SK-N-SH treated with all-trans-retinoic acid at 6 μM for 48 hours (cell line): ENCODE measurements at places on chromosomes 3 and 15.

DNA sequence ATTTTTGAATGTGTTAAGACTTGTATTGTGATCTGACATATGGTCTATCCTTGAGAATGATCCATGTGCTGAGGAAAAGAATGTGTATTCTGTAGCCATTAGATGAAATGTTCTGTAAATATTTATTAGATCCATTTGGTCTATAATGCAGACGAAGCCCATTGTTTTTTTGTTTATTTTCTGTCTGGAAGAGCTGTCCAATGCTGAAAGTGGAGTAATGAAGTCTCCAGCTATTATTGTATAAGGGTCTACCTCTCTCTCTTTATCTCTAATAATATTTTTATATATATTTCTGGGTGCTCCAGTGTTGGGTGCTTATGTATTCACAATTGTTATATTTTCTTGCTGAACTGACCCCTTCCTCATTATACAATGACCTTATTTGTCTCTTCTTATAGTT, 250.6 kb upstream of the GADL1 start:
- ATAC-seq: no peak

- peak; percentile 2 for ATAC-seq
These were observed 580 bp upstream of the FXR1 start for GRCh38 chr3:180911876-180912303.

- no peak for ATAC-seq
These were observed 27.9 kb upstream of the SLC41A3 start for GRCh38 chr3:126111566-126112475.

- peak; percentile 90 for ATAC-seq
These were observed 54.7 kb upstream of the TRAK1 start for GRCh38 chr3:42036483-42036823.

- peak; percentile 21 for ATAC-seq
These were observed 7.7 kb upstream of the MAP1A start for GRCh38 chr15:43509660-43510199.
